Mesendoderm (in vitro differentiated cells): ENCODE measurements at places on chromosomes 2 and 18.

DNA sequence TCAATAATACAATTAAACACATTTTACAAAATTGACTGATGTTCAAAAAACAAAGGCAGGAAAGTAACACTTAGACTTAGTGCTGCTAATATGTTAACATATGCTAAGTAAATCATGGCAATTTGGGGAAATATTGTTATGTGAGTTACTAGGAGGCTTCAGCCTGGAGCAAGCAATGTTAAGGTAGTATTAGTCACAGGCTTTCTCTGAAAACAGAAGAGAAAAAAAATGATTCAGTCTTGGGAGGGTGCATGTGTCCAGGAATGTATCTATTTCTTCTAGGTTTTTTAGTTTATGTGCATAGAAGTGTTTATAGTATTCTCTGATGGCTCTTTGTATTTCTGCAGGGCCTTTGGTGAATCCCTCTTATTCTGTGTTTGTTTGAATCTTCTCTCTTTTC, 345.8 kb upstream of the TFPI start:
- DNase-seq: no peak

DNA sequence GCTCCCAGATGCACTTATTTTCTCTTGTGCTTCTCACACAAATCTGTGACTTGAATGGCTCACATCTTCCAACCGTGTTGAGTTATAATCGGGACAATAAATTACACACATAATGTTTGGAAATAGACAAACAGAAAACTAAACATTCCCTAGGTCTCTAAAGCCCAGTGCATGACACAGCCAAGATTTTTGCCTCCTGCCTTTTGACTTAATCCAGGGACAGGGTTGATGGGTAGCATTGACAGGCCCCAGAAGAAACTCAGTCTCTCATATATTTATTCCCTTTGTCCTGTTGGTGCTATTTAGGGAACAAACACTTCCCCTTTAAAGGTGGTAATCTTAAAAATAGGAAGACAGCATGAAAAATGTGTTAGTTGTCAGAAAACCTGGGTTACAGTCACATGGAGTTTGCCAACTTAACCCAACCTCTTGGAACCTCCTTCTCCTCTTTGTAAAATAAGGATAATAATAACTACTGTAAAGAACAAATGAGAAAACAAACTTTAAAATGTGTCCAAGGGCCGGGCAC, 24.0 kb upstream of the ARPC2 start:
- DNase-seq: no peak

GRCh38 chr2:134553657-134554056, 165.1 kb downstream of the TMEM163 start:
- DNase-seq: no peak

DNA sequence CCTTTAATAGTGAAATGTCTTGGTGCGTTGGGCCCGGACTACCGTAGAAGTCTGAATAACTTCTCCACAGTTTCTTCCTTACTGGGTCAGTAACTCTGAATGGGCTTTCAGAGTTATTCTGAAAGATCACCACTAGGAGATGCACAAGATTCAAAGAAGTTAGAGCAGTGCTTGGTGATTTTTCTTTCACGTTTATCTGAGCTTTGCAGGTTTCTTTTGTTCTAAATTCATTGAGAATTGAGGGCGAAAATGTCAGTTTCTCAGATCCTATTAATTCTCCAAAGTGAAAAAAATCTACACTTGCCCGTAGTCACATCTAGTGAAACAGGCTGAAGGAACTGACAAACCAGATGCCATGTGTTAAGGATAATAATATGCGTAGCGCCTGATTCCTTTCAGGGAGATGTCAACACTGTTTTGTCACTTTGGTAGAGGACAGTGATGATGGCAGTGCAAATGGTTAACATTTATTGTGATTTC, 70.1 kb downstream of the QPCT start:
- peak; percentile 83 for DNase-seq

DNA sequence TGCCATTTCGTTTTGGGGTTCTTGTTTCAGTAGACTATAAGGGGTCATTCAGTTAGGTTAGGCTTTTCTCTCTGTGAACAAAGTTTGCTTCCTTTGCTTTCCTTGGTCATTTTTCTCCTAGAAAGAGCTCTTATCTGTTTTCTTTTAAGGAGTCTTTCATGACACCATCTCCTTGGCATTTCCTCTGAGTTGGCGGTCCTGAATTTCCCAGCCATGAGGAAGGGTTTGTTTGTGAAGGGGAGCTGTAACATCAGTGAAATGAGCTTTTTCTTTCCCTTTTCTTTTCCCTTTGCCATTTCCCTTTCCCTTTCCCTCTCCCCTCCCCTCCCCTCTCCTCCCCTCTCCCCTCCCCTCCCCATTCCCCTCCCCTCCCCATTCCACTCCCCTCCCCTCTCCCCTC, 61.7 kb downstream of the MAP4K4 start:
- peak; percentile 92 for DNase-seq

GRCh38 chr18:49623571-49623970, 61.7 kb downstream of the LIPG start:
- DNase-seq: no peak

DNA sequence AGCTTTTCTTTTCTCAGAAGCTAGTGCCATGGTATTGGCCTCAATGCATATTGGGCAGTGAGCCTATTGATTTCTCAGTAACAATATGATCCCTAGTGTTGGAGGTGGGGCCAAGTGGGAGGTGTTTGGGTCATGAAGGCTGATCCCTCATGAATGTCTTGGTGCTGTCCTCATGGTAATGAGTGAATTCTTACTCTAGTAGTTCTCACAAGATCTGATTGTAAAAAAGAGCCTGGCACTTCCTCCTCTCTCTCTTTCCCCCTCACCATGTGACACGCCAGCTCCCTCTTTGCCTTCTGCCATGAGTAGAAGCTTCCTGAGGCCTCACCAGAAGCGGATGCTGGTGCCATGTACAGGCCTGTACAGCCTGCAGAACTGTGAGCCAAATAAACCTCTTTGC, 12.8 kb upstream of the TBC1D8 start:
- no peak for DNase-seq

DNA sequence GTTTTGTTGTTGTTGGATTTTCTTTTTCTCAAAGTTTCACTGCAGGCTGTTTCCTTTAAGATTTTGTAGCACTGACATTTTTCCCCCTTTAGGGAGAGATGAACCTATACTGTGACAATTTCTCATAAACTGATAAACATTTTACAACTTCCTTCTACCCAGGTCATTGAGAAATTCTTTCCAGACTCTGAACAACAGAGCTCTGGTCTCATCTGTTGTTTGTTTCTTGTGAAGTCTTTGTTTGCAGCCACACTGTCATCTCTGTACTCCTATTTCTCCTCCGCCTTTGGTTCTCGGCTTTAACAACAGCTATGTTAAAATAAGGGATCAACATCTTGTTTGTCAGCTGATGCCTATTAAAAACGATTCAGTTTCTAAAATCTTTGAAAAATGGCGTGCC, 167.6 kb downstream of the VWC2L start:
- DNase-seq: no peak

GRCh38 chr2:120511947-120512710, 166.2 kb downstream of the INHBB start:
- DNase-seq: no peak

DNA sequence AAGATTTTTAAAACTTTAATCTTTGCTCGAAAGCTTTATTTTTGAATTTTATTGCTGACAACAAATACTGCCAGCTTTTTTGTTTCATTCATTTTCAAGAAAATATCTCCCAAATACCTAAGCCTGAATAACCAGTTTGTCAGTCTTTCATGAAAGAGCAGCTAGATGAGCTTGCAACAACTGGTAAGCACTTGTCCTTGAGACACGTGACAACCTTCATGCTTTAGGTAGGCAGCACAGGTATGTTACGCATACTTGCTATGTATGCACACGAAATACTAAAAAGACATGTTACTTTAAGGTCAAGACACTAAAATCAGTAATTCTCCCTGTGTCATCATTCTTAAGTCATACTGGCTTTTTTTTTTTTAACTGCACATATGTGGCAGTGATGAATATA, 12.3 kb downstream of the CEBPZ start:
- no peak for DNase-seq

GRCh38 chr2:241636182-241637017, 558 bp downstream of the THAP4 start:
- DNase-seq: peak; percentile 58

GRCh38 chr2:152175012-152175367, 573 bp downstream of the STAM2 start:
- DNase-seq: no peak

DNA sequence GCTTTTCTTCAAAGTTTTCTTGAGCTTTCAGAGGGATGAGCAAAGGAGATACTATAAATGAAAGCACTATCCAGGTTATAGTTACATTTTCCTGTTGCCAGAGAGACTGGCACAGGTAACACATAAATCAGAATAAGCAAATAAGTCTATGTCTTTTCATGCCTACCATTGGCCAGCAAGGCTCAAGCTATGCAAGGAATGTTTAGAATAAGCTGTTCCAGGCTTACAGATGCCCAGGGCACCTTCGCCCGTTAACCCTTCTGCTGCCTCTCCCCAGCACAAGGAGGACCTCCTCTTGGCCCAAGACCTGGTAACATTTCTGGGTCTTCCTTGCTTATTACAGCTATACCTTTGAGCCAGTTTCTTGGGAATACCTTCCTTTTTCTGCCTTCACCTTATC, 233.7 kb upstream of the MEIS1 start:
- peak; percentile 20 for DNase-seq

DNA sequence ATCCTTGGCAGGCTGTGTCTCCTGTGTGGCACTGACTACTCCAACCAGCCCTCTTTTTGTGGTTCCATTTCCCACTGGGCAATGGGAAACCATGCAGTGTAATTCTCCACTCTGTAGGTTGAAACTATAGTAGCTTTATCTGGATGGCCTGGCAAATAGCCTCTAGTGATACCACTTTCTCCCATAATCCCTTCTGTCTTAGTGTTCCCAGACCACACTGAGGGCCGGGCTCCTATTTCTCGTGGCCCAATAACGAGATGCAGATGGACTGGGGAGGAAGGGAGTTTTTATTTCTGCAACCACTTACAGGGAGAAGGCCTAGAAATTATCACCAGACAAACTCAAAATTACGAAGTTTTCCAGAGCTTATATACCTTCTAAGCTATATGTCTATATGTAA, 24.7 kb downstream of the SKA1 start:
- DNase-seq: peak; percentile 55

DNA sequence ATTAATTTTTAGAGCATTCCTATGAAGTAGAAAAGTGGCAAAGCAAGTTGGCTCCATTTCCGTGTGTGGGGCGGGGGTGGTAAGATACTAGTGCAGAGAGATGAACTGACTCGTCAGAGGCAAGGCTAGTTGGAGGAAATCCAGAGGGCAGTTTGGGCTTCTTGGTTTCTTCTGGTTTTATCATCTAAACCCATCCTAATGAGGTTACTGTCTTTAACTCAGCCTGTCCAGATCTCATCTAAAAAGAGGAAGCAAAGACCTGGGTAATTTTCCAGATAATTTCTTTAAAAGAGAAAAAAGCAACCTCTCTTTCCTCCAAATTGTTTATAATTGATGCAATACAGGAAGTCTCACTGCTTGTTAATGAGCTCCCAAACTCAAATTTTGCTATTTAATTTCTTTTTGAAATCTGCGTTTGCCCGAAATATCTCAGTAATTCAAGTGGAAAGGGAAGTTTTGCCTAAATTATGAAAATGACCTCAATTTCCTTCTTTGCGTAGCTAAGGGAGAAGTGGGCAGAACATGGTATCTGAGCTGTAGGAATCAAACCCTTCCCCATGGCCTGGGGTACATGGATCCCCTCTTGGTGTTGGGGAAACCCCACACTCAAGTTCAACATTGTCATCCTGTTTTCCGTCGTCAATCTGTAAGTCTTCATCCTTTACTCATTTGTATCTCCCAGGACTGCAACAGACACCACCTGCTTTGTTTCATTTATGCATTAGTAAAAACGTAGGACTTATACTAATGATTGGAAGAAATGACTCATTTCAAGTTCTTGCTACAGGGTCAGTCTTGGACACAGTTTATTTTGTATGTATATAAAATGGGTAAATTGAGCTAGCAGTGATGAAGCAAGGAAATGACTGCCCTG, 89.1 kb upstream of the KLF7 start:
- peak; percentile 30 for DNase-seq

DNA sequence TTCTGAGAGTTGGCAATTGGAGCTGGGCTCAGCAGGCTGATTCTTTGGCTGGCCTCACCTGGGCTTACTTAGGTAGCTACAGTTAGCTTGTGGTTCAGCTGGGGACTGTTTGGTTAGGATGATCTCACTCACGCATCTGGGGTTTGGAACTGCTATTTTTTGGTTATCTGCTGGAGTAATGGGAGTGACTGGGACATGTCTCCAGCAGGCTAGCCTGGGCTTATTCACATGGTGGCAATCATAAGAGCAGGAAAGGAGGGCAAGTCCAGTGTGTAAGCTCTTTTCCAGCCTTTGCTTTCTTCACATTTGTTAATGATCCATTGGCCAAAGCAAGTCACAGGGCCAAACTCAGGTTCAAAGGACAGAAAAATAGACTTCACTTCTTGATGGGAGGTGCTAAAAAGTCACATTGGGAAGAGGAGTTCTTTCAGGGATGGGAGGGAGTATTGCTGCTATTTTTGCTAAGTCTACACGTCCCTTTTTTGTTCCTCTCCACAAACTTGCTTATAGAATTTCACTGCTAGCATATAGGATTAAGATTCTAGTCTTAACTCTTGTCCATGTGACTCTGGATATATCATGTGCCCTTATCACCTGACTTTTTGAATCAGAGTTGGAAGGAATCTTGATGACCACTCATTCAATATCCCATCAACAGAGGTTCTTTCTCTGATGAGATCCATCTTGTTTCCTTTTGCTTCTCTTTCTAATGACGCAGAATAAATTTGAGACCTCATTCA, 174.0 kb downstream of the ZFP36L2 start:
- DNase-seq: no peak

DNA sequence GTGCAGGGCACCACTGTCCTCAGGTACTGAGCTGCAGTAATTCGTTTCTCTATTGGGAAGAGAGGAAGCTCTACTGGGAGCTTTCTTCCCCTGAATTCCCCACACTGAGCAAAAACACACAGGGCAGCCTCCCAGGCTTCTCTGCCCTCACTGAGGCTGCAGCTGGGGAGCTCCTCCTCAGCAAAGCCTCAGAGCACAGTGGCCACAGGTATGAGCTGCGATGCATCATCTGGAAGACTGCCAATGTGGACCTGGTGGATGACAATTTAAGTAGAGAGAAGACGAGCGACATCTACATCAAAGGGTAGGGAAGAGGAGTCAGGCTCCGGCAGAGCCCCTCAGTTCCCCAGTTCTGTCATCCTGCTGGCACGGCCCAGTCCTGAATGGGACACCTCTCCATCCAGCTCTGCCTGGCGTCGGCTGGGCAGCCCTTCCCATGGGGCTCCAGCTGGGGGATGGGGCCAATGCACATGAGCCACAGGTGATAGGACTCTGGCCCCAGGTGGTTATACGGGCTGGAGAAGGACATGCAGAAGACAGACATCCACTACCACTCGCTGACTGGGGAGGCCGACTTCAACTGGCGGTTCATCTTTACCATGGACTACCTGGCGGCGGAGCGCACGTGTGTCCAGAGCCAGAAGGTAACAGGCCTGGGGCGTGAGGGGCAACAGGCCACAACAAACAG, 37.6 kb downstream of the LMAN2L start:
- no peak for DNase-seq

DNA sequence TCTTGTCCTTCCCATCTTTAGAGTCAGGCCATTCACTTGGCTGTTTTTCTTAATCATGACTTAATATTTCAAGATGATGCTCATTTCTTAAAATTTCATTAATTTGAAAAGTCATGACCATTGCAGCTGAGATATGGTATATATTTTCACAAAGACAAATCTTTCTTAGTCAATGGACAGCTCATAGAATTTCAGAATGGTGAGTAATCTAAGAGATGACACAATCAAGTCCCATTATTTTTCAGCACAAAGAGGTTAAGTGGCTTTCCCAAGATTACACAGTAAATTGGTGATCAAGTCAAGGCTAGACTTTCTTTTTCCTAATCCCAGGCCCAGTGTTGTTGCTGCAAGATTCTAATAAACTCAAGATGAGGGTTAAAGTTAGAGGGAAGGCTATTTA, 34.4 kb upstream of the NT5C1B start:
- no peak for DNase-seq
